Stimulated activated CD4-positive, alpha-beta T cell treated with anti-CD3 and anti-CD28 coated beads, Interleukin-2, amount 100 ng/mL, for 24 hours (primary cell): ENCODE measurements at places on chromosomes 5 and 9.

GRCh38 chr5:40446910-40447309 lies 232.8 kb upstream of the PTGER4 start:
- DNase-seq = no peak

- no peak for DNase-seq
Measured at GRCh38 chr5:97434021-97434420, 251.0 kb upstream of the RIOK2 start.

- no peak for DNase-seq
Measured at GRCh38 chr5:150307617-150308426, 5.1 kb upstream of the ARSI start.

DNA sequence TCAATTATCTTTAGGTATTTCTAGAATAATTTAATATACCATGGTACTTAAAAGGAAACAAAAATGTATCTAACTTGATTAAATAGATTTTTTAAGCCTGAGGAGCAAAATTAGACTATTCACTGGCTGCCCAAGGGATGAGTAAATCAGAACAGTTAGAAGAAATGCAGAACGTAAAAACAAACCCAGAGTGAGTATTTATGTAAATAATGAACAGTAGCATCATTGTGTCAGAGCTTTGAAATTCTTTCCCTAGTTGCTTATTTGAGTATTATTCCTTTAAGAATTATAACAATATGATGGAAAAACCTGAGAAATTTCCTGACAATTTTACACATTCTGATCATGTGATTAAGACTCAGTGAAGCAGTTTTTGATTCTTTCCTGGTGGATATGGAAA lies 200.9 kb downstream of the GDNF start:
- no peak for DNase-seq

DNA sequence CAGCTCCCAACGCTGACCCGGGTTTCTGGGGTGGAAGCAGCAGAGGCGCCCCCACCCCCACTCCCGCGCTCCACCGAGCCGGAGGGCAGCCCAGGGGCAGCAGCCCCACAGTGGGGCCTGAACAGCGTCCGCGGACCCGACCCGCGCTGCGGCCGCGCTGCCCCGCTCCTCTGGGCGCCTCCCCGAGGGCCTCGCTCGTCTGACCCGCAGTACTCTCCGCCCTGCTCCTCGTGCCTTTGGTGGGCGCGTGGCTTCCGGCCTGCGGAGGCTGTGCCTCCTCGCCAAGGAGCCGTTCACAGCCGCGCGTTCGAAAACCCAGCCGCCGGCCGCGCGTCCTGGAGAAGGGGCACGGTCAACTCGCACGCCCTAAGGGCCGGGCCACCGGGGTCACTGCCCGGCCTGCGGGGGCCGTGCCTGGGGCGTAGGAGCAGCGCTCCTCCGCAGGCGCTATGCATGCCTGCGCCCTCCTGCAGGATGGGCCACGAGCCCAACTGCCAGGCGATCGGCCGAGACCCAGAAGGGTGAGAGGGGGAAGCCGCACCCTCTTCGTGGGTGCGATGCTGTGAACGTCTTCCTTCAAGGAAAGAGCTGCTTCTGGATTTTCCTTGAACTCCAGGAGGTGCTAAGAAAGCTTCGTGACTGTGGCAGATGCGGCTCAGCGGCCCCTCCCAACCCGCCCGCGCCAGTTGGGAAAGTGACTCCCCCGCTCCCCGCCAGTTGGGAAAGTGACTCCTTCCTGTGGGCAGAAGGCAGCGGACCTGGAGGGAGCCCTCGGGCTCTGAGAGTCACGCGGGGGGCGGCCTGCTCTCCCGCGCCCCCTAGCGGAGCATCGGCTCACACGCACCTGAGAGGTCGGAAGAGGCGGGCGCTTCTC lies 82.7 kb downstream of the HSD17B3 start:
- DNase-seq = peak; percentile 52
